ENCODE measurements at places on chromosomes 12 and 14. TPM values are rescaled to one million over a fixed set of nuclear protein-coding genes. Genes with fewer than 3 reads are reported as not detected.

The GLIPR1 gene
- 17.0 TPM for polyA plus RNA-seq

DNA sequence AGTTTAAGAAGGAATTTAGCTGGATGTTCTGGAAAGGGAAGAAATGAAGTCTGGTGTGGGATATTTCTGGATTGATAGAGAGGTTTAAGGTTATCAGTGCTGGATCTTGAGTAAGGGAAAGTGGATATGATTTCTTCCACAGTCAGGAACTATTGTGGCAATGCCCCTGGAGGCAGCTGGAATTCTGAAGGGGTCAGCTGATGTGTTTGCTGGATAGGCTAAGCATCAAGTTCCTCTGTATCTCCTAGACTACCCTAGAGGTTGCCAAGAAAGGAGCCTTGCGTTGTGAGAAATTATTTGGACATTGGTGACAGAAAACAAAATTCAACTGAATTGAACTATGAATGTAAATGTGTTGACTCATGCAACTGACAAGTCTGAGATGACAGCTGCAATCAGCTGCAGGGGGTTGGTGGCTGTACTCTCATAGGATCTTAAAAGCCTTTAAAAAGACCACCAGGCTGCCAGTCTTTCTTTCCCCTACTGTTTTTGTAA is 244.4 kb downstream of the ATXN7L3B start:
- DNase-seq = no peak

GRCh38 chr14:65993103-65993502 is 493.1 kb upstream of the CCDC196 start:
- no peak for DNase-seq

GRCh38 chr14:94341656-94342333 is 18.7 kb upstream of the SERPINA6 start:
- DNase-seq = no peak

GRCh38 chr12:62647586-62647985 is 181.0 kb downstream of the MON2 start:
- DNase-seq = no peak

DNA sequence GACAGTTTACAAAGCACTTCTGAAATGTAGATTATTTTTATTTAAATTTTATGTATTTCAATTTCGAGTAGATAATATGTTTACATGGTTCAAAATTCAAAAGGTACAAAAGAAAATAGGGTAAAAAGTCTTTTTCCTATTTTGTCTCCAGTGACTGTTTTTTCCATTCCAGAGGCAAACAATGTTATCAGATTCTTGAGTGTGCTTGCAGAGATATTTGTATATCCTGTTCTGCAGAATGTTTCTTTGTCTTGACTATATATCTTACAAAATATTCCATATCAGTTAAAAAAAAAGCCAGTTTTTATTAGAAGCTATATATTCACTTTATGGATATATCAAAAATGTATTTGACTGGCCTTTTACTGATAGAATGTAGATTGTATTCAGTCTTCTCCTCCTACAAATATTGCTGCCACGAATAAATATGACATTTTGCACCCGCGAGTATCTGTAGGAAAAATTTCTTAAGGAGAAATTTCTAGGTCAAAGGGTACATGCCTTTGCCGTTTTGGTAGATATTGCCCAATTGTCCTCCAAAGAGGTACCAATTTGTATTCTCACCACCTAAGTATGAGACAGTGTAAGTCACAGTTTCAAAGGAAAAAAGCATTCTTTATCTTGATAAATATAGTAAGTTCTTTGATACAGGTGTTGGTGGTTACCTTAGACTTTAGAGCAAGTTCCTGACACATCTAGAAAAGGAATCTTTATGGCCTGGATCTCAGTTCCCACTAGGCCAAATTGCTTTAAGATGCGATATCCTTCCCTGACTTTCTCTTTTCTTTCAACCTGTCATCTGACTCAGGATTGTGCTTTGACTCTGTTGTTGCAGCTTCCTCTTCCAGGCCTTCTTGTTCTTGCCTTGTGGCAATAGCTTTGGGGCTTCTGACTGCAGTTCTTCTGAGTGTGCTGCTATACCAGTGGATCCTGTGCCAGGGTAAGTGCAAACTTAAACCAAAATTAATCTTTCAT is 2.3 kb downstream of the KLRG1 start:
- DNase-seq = no peak

- DNase-seq = no peak
Observed at GRCh38 chr12:10293570-10294227, 14.0 kb upstream of the KLRD1 start.

GRCh38 chr12:50248411-50248810 is 34.9 kb downstream of the LIMA1 start:
- no peak for DNase-seq

The ISM2 gene
- 1.1 TPM for polyA plus RNA-seq

DNA sequence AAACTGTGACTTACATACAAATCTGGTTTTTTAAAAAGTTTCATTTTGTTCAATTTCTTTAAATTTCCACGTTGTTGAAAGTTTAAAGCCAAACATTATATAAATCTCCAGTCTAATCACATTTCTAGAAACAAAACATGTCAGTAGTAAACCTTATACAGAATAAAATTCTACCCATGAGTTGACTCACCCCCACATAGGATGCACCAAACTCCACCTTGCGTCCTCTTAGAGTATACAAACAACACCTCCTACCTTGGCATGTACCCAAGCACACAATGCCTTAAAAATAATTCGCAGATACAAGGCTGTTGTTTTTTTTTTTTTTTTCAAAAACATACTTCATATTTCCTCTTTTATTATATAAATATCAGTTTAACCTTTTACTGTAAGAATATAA is 3.3 kb downstream of the FBXL14 start:
- DNase-seq = peak; percentile 32

The C14orf39 gene
- polyA plus RNA-seq = 1.8 TPM

DNA sequence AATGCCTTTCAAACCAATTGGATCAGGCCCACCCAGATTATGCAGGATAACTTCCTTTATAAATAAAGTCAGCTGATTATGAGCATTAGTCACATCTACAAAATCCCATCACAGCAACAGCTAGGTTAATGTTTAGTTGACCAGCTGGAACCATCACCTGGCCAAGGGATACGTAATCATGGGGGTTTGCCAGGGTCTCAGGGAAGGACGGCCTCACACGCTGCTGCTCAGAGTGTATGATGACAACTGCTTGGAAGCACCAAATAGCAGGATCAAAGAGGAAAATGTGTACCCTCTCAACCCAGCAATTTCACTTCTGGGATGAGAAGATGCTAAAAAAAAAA is 162.6 kb downstream of the SLC15A4 start:
- DNase-seq = peak; percentile 58

DNA sequence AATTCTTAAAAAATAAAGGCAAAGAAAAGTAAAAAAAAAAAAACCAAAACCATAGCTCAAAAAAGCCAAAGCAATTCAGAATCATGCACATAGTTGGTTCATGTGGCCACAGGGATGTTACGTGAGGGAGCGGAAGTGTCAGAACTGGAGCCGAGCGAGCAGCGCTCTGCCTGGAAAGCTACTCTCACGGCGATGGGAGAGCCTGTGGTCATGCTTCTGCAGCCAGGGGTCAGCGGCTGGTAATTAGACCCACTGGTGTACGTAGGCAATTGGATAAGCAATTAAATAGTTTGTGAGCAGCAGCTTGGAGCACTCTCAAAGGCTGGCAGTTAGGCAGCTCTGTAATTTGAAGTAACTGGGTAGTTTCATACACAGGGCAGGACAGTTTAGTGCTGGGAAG is 58.1 kb downstream of the TRHDE start:
- DNase-seq = no peak

DNA sequence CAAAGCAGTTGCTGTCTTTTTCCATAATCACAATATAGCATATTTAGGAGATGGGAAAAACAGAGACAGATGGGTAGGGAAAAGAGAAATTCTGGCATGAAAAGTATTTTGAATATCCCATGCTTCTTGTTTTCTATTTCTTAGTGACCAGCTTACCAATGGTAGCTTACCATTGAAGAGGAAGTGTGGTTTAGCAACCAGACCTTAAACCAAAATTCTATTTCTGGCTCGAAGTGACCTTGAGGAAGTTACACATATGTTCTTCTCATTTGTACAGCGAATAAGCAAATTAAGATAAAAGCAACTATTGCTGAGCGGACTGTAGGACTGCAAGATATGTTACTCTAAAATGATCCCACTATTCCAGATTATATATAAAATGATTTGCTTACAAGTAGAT is 82.9 kb downstream of the FGD4 start:
- peak; percentile 37 for DNase-seq

The SDR9C7 gene
- polyA plus RNA-seq = 0.27 TPM
